ENCODE measurements at places on chromosomes 16 and 17.

- DNase-seq, result no peak
Measured at GRCh38 chr16:89256651-89257254, 39.2 kb downstream of the ZNF778 start.

- no peak for DNase-seq
Measured at GRCh38 chr17:82865774-82866395, 26.1 kb upstream of the ZNF750 start.

- no peak for DNase-seq
Measured at GRCh38 chr17:68973098-68973846, 18.1 kb upstream of the ABCA8 start.

GRCh38 chr17:33049781-33050414 is 58.3 kb downstream of the SPACA3 start:
- no peak for DNase-seq

DNA sequence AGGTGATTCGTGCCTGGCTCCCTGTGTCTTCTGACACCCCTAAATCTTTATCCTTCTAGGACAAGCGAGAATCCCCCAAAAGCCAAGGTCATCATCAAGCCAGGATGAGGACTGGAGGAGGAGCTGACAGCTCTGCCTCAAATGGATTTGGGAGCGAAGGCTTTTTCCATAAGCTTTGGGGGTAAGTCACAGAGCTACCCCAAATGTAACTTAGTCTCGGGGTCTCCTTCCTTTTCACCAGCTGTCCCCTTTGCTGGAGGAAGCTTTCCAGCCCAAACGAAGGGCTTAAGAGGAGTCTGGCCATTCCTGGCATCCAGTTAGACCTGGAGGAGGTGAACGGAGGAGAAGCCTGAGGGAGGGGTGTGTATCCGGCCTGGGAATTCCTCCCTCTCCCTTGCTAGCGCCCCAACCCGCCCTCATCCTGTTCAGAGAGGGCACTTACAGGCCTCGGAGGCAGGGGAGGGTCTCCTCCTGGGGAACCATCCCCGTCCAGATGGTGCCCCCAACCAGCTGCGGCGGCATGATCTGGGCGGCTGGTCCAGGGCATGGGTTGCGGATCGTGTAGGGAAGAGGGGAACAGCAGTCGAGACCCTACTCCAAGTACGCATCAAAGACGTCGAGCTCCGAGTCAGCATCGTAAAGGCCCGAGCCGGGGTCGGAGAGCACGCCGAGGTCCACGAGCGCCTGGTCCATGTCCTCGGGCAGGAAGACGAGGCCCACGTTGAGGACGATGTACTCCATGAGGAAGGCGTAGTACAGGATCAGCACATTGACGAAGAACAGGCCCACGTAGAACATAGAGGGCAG is 938 bp downstream of the DEXI start:
- DNase-seq, result no peak

DNA sequence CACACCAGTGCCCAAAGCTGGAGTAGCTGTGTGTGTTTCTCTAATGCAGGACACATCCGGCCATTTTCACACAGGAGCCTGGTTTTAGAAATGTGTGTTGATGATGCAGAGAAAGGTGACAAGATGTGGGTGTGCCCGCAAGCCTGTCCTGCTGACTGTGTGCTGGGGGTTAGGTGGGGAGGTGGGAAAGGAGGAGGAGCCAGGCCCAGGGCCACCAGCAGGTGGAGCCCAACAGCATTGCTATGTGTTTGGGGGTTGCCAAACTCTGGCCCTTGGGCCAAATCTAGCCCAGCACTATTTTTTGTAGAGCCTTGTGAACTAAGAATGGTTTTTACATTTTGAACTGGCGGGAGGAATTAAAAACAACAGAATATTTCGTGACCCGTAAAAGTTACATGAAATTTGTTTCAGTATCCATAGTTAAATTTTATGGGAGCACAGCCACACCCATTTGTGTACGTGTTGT is 61.7 kb upstream of the LGALS9 start:
- DNase-seq, result no peak

DNA sequence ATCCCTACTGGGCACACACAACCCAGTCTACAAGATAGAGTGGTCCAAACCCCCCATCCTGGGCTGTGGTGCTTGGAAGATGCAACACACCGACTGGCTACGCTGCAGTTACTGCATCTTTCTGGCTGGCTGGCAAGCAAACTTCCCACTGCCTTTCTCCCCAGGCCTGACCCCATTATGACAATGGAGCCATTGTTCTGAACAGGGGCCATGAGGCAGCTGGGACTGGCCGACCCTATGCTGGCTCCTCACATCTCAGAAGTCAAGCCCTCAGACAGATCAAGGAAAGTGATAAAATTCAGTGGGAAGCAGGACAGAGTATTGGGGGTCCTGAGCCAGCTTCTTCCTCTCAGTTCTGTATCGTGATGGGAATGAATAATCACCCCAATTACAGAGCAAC is 364.1 kb upstream of the ASIC2 start:
- no peak for DNase-seq

DNA sequence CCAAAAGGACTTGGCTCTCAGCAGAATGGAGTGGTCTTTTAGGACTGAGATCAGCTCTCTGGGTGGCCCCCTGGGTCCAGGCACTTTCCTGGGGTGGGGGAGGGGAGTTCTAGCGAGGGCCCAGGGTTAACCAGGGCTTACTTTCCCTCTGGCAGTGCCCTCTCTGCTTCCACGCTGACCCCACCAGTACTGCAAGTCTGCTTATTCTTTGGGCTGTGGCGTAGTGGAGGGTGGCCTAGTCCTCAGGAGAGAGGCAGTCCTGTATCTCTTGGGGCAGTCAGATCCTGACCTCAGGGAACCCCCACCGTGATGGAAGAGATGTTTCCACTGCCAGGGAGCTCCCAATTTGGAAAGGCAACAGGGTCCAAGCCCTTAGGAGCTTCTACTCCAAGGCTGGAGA is 79.4 kb downstream of the CCDC182 start:
- no peak for DNase-seq

Measured in gastrocnemius medialis (tissue), 4 donors.